ENCODE measurements at places on chromosomes 11 and 22.

- DNase-seq = no peak
These were observed 406.7 kb downstream of the MN1 start for GRCh38 chr22:27394806-27395404.

DNA sequence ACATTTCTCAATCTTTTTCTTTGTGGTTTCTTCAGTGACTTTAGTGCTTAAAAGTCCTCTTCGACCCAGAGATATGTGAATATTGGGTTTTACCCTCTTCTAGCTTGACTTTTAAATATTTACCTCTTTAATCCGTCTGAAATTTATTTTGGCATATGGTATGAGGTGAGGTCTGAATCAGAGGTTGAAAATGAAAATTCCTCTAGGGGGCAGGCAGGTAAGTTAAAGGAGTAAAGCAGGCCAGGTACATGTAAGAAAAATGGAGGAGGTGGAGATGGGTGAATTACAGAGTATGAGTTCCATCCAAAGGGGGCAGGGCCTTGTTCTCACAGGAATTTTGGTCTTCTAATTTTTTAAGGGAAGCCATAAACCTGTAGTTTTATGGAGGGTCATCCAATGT lies 263.8 kb upstream of the NARS2 start:
- DNase-seq = no peak

- DNase-seq = no peak
These were observed 70.3 kb downstream of the SLC1A2 start for GRCh38 chr11:35348898-35349687.

GRCh38 chr11:118914987-118915386 lies 10.7 kb downstream of the BCL9L start:
- peak; percentile 11 for DNase-seq

DNA sequence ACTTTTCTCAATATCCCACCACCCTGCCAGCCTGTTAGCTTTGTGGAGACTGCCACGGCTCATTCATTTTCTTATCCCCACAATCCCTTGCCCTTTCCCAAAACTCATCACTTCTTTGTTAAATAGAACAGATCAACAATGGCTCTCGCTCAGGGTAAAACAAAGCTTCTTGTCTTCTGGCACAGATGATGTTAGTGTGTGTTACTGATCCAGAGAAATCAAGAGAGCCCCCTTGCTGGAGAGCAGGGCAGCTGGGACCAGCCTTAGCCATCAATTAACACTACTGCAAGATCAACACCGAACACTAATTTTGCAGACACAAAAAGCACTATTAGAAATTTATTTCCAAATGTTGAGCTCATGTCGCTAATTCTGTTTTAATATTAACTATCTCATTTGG lies 420.9 kb downstream of the TENM4 start:
- no peak for DNase-seq

Data from Right ventricle myocardium inferior (tissue), 1 donor.